ENCODE measurements at places on chromosomes 7 and 10. TPM values are rescaled to one million over a fixed set of nuclear protein-coding genes. Genes with fewer than 3 reads are reported as not detected.
A peak's percentile ranks its signal among the peaks of the same experiment; 100 is the strongest.

DNA sequence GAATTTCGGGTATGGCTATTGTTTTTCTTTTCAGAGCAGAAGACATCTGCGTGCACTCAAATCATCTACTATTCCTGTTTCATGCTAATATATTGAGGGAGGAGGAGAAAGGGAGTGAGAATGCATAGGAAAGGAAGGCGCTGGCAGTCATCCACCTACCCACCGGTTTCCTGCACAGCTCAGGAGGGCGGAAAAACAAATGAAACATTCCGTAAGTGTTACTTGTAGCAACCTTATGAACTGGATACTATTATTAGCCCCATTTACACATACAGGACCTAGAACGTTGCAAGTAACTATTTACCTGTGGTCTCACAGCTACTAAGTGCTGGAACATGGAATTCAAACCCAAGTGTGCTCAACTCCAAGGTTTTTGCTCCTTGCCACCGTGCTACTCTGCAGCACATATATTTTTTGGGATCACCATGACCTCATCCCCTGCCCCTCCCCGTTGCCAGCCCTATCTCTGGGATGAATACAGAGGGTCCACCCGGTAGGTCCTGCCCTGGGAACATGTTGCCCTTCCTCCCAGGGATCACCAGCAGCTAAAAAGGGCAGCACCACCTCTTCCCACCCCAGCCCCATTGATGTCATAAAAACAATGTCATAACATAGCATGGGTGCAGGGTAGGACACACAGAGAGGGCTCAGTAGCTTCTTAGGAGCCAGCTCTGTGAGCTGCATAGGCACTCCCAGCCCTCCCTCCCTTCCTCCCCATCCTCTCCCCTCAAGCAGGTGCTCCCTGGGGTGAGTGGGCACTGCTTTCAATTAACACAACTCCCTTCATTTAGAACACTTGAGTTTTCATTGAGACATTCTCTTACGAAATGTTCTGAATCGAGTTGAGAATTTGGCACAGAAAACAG lies 16.9 kb downstream of the GFRA1 start:
- no peak overlapping the region for H3K27ac ChIP-seq
- no peaks in the 10 kb centered on the region for H3K36me3 ChIP-seq
- no peaks in the 10 kb centered on the region for H3K27me3 ChIP-seq
- no peak for DNase-seq
- no peak overlapping the region for H3K4me3 ChIP-seq
- no peaks in the 10 kb centered on the region for H3K4me1 ChIP-seq

NODAL gene
- total RNA-seq: not detected

- H3K27me3 ChIP-seq: peaks cover 2% of the 10 kb centered on the region
- H3K4me3 ChIP-seq: no peak overlapping the region
- no peak overlapping the region for H3K27ac ChIP-seq
- peaks cover 2% of the 10 kb centered on the region for H3K4me1 ChIP-seq
- DNase-seq: no peak
- no peaks in the 10 kb centered on the region for H3K36me3 ChIP-seq
These were observed 39.0 kb downstream of the CDH23 start for GRCh38 chr10:71435571-71436267.

DNA sequence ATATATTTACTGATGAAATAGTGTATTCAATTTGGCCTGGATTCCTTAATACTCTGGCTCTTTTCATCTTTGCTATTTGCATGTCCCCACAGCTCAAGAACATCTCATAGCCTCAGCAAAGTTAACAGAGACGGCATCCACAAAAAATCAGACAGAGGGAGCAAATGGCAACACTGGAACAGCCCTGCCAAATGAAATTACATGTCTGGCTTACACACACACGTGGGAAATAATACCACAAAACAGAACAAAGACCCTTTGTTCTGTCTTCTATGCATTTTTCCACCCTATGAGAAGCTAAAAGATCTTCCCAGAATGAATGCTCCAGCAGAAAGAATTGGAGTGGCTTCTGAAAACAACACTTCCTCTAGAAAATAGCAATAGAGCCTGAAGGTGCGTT lies 139.5 kb downstream of the ALOX5 start:
- DNase-seq: no peak
- no peaks in the 10 kb centered on the region for H3K36me3 ChIP-seq
- H3K27ac ChIP-seq: no peak overlapping the region
- no peak overlapping the region for H3K4me3 ChIP-seq
- no peaks in the 10 kb centered on the region for H3K27me3 ChIP-seq
- no peaks in the 10 kb centered on the region for H3K4me1 ChIP-seq

GRCh38 chr10:113354711-113355110 lies 198.1 kb upstream of the HABP2 start:
- H3K36me3 ChIP-seq: no peaks in the 10 kb centered on the region
- no peaks in the 10 kb centered on the region for H3K4me1 ChIP-seq
- DNase-seq: no peak
- H3K27ac ChIP-seq: no peak overlapping the region

DNA sequence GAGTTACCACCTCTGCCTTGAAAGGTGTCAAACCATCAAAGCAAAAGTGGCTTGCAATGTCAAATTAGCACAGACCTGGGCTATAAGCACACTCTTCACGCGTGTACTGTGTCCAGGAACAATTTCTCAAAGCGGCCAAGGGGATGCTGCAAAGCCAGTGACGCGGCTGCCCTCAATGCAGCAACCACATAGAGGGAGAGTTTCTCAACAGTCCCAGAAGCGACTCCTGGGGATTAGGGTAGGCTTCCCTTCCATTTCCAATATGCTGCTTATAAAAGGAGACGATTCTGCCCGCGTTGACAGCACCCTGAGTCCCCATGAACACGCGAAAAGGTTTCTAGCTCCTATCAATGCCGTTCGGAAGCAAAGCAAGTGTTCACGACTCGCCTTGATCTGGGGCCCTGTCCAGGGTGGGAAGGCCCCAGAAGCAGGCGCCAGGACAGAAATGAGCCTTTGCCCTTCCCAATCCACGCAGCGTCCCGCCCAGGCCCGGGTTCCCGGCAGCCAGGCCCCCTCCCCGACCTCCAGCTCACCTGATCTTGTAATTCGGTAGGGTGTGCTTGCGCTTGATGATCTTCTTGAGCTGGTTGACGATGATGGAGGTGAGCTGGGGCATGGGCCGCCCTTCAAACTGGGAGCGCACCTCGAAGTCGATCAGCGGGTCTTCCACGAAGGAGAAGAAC lies 1.3 kb downstream of the PDZD8 start:
- peaks cover 21% of the 10 kb centered on the region for H3K4me1 ChIP-seq
- peaks cover 11% of the 10 kb centered on the region for H3K27me3 ChIP-seq
- peak overlapping the region; percentile 83 for H3K27ac ChIP-seq
- DNase-seq: peak; percentile 53
- H3K36me3 ChIP-seq: no peaks in the 10 kb centered on the region
- H3K4me3 ChIP-seq: peak overlapping the region; percentile 84

EBF3 gene
- 2.0 TPM for total RNA-seq

DNA sequence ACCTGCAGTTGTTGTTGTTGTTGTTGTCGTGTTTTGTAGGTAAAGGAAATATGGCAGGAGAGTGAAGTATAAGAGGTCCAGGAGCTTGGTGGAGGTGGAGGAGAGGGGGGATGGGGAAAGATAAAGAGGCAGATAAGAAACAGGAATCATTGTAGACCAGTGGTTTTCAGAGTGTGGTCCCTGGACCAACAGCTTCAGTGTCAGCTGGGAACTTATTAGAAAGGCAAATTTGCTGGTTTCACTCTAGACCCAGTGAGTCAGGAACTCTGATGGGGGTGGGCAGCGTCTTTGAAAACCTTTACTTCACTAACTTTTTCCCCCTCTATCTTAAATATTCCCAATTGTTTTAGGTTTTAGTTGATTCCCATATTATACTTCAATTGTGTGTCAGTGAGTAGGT lies 241.5 kb downstream of the AUTS2 start:
- no peaks in the 10 kb centered on the region for H3K27me3 ChIP-seq
- DNase-seq: no peak
- H3K4me3 ChIP-seq: no peak overlapping the region
- no peaks in the 10 kb centered on the region for H3K4me1 ChIP-seq
- no peak overlapping the region for H3K27ac ChIP-seq

DNA sequence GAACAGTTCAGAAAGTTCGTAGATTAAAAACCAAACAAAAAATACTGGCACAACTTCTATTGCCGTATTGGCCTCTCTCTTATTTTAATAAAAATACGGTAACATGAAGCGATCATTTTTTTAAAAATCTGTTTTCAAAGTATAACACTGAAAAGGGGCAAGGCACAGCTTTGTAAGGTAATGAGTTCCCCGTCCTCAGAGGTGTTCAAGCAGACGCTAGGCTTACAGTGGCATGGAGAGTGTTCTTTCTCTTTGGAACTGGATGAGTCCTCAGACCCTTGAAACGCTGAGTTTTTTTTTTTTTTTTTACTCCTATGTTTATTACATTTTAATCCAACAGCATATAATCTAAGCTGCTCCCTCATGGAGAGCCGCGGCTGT lies 7.8 kb downstream of the EN2 start:
- H3K27me3 ChIP-seq: peaks cover 88% of the 10 kb centered on the region
- H3K4me3 ChIP-seq: no peak overlapping the region
- no peaks in the 10 kb centered on the region for H3K4me1 ChIP-seq
- H3K36me3 ChIP-seq: no peaks in the 10 kb centered on the region
- no peak overlapping the region for H3K27ac ChIP-seq

CASD1 gene
- 14.0 TPM for total RNA-seq

ARL3 gene
- total RNA-seq: 10.6 TPM

RSU1 gene
- 91.9 TPM for total RNA-seq

- no peak for DNase-seq
- H3K36me3 ChIP-seq: peaks cover 4% of the 10 kb centered on the region
- H3K27ac ChIP-seq: no peak overlapping the region
- peaks cover 44% of the 10 kb centered on the region for H3K4me1 ChIP-seq
- H3K27me3 ChIP-seq: no peaks in the 10 kb centered on the region
- no peak overlapping the region for H3K4me3 ChIP-seq
These were observed 3.0 kb downstream of the NAMPT start for GRCh38 chr7:106281585-106282318.

- no peaks in the 10 kb centered on the region for H3K27me3 ChIP-seq
- DNase-seq: no peak
- H3K4me1 ChIP-seq: no peaks in the 10 kb centered on the region
- no peak overlapping the region for H3K4me3 ChIP-seq
These were observed 52.9 kb upstream of the SHH start for GRCh38 chr7:155864991-155865690.

DNA sequence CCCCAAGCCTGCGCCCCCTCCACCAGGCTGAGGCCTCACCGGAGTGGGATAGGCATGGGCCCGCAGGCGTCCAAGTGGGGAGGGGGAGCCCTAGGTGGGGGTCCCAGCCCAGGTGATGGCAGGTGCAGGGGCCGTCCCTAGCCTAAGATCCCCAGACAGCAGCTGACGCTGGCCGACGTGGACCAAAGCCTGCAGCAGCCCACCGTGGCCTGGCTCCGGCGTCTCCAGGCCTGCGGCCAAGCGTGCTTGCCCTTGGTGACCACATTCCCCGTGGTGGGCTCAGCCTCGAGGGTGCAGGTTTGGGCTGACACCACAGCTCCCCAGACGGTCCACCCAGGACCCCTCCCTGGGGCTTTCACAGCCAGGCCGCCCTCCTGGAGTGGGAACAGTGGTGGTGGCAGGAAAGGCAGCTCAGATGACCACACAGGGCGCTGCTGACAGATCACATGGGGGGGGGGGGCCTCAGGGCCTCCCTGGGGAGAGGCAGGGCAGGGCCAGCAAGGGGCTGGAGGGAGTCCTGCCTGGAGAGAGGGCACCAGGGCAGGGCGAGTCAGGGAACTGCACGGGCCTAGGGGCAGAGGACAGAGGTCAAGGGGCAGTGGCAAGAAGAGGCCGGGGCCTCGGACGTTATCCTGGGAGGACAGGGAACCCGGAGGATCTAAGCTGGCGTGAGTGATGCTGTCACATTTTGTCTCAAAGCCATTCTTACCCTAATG lies 767 bp upstream of the ADAM8 start:
- H3K27me3 ChIP-seq: peaks cover 10% of the 10 kb centered on the region
- DNase-seq: no peak
- no peak overlapping the region for H3K27ac ChIP-seq

GDF10 gene
- total RNA-seq: not detected

Measured in endothelial cell of umbilical vein (primary cell).